ENCODE measurements at places on chromosomes 13 and 19. TPM values are rescaled to one million over a fixed set of nuclear protein-coding genes. Genes with fewer than 3 reads are reported as not detected.

PLEKHG2 gene
- total RNA-seq = 7.9 TPM

GRAMD1A gene
- 44.7 TPM for total RNA-seq

CEACAM21 gene
- total RNA-seq = not detected

FSTL3 gene
- 7.9 TPM for total RNA-seq

ZNF878 gene
- total RNA-seq = 1.5 TPM

SPRED3 gene
- 3.0 TPM for total RNA-seq

ZNF135 gene
- 3.6 TPM for total RNA-seq

PIK3R2 gene
- 25.8 TPM for total RNA-seq

MEIOSIN gene
- 0.15 TPM for total RNA-seq

RAB3D gene
- total RNA-seq = 6.8 TPM

KLC3 gene
- total RNA-seq = not detected
